ENCODE measurements at places on chromosomes 16 and 17.
A peak's percentile ranks its signal among the peaks of the same experiment; 100 is the strongest.

DNA sequence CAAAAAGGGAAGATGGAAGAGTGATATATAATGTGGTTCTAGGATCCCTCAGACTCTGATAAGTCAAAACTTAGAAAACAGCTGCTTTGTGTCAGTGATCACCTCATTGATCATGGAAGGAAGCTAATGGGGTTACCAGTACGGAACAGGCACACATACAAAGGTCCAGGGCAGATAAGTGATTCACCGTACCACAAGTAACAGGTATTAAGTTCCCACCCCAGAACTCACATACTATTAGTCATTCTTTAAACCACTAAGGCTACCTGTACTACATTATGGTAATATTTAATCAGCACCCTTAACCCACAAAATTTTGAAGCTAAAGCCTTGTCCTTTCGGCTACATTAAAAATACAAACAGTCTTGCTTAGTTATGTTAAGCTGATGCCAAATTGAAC, 17.4 kb downstream of the RNF43 start:
- DNase-seq: no peak

GRCh38 chr17:77487677-77488530, 347.1 kb downstream of the SEC14L1 start:
- DNase-seq: no peak

GRCh38 chr16:17777408-17777863, 306.7 kb upstream of the XYLT1 start:
- DNase-seq: no peak

DNA sequence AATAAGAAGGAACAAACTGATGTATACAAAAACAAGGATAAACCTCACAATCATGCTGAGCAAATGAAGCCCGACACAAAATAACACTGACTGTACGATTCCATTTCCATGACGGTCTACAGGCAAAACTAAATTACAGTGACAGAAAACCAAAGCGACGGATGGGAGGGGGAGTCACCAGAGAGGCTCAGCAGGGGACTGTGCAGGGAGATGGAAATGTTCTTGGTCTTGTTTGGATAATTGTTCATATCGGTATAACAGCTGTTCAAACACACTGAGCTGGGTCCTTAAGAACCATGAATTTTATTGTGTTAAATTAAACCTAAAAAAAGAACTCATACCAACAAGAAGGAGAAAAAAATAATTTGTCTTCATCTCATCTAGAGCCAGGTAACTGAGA, 97.8 kb downstream of the NXN start:
- peak; percentile 32 for DNase-seq

GRCh38 chr16:87231295-87231694, 85.9 kb downstream of the C16orf95 start:
- DNase-seq: no peak

GRCh38 chr17:83109386-83109785, 30.0 kb downstream of the METRNL start:
- no peak for DNase-seq

DNA sequence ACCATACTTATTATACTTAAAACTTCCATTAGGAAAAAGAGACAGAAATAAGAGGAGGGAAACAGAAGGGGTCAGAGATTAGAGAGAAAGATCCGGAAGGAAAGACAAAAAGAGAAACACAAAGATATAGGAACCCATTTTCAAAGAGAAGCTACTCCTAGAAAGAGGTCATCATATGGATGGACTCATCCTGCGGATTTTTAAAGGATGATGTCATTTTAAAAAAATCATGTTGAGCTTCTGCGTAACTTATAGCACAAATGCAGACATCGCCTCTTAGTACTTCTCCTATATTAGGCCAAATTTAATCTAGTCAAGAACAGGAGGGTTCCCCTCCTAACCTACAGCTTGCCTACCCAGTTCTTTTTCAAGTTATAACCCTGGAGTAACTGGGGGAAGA, 18.1 kb downstream of the EFTUD2 start:
- no peak for DNase-seq

- no peak for DNase-seq
Observed at GRCh38 chr17:80361495-80362220, 53.3 kb upstream of the ENDOV start.

DNA sequence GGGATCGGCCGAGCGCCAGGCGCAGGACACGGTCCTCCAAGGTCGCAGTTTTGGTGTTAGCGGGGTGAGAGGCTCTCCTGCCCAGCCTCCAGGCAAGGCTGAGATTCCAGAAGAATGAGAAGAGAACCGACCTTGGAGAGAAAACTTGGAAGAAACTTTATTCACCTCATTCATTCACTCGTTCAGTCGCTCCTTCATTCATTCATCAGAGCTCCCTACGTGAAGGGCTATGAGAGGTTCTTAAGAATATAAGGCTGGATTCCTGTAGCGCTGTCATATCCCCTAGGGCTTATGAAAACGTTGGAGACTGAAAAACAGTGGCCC, 991 bp upstream of the MYH10 start:
- no peak for DNase-seq

DNA sequence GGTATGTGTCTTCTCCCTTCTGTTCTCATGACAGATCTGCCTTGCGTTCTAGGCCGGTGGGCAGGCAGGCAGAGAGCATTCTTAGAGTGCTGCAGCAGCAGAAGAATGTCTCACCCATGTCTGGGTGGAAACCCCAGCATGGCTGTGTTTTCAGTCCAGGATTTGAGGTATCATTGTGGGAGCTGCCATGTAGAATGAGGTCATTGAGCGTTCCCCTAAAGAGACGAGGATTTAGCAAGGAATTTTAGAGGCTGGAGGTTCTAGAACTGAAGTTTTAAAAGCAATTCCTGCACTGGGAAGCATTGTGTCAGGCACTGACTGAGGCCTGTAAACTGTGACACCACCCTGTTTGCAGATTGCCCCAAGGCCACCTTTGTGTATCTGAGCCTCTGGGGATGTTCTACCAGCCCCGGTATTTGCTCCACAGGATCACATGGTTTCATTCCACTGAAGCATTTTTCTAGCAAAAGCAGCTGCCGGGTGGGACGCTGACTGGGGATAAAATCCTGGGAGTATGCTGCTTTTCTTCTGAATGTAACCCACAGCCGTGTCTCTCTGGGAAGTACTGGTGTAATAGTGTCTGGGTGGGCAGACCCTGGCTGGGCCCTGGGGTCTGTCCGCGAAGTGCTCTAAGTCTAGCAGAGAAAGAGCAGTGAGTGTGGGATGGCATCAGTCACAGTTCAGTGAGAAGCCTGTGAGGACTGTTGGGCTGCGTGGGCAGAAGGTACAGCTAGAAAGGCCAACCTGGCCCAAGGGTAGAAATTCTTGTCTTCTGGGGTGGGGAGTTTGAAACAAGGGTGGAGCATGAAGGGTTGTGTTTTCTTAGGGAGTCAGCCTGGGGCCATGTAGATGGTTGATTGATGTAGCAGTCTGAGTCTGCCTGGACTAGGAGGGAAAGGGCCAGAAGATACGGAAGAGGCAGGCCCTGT, 30.2 kb downstream of the PLCD3 start:
- DNase-seq: no peak

- DNase-seq: no peak
Observed at GRCh38 chr16:30946671-30947540, 2.0 kb upstream of the ORAI3 start.

- DNase-seq: no peak
Observed at GRCh38 chr17:14793237-14793636, 471.9 kb downstream of the PMP22 start.

GRCh38 chr17:17792037-17792550, 44.7 kb downstream of the SREBF1 start:
- DNase-seq: no peak

DNA sequence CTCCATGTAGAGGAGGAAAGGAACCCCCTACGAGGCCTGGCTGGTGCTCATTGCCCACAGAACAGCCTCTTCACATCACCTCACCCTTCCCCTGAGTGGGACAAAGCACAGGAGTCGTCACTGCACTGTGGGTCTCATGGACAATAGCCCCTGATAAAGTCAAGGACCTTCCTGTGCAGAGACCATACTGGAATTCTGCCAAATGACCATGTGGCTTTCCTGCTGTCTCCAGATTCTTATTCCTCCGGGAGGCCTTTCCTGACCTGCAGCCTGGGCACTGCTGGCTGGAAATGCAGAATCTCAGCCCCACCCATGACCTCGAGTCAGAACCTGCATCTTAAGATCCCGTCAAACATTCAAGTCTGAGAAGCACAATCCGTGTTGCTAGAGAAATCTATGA, 60.5 kb upstream of the ERN1 start:
- DNase-seq: peak; percentile 6

DNA sequence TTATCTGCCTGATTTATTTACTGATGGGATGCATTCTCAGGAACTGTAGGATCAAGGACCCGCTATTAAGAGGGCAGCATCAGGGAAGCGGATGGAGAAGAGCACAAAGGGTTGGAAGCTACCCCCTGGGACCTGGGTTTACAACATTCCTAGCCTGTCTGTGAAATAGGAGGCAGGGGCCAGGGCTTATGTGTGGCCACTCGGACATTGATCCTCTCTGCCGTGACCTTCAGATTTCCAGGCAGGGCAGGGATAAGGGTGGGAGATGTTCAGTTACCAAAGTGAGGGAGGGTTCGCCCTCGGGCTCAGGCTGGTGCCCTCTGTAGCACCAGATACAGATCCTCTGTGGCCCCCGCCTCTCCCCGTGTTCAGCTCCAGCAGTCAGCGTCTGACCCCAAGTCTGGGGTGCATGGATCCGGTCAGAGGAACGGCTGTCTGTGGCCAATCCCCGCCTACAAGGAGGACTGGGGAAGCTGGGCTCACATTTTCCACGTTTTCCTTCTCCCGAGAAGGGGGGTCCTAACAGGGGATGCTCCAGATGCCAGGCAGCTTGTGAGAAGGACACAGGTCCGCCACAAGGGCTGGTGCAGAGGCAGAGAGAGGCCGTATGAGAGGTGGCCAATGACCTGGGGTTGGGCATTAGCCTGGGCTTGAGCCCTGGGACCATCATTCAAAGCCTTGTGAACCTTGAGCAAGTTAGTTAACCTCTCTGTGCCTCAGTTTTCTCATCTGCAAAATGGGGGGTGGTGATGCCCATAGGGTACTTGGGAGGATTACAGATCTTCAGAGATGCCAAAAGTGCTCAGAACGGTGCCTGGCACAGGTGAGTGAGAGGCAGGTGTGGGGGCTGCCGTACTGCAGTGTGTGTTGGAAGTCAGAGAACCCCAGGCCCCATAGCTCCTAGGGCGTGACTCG, 48.3 kb downstream of the ATP2C2 start:
- DNase-seq: no peak

DNA sequence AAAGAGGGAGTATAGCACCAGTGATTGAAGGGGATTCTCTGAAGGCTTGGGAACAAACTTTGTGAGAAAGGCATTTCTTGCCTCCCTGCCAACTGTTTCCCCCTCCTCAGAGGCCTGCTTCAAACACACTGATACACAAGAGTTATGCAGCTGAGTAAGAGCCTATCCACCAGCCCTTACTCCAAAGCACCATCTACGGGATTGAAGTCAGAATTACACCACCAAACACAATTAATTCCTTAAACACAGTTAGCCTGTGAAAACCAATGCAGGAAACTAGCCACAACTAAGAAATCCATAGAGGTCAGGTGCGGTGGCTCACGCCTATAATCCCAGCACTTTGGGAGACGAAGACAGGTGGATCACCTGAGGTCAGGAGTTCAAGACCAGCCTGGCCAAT, 138.3 kb downstream of the SHCBP1 start:
- no peak for DNase-seq

- no peak for DNase-seq
Observed at GRCh38 chr17:32673964-32674363, 187.2 kb downstream of the CDK5R1 start.

GRCh38 chr16:68790130-68790761, 53.1 kb upstream of the TANGO6 start:
- DNase-seq: no peak

GRCh38 chr16:55120408-55120807, 189.7 kb downstream of the IRX5 start:
- no peak for DNase-seq

GRCh38 chr16:80583466-80583865, 42.7 kb downstream of the DYNLRB2 start:
- no peak for DNase-seq

DNA sequence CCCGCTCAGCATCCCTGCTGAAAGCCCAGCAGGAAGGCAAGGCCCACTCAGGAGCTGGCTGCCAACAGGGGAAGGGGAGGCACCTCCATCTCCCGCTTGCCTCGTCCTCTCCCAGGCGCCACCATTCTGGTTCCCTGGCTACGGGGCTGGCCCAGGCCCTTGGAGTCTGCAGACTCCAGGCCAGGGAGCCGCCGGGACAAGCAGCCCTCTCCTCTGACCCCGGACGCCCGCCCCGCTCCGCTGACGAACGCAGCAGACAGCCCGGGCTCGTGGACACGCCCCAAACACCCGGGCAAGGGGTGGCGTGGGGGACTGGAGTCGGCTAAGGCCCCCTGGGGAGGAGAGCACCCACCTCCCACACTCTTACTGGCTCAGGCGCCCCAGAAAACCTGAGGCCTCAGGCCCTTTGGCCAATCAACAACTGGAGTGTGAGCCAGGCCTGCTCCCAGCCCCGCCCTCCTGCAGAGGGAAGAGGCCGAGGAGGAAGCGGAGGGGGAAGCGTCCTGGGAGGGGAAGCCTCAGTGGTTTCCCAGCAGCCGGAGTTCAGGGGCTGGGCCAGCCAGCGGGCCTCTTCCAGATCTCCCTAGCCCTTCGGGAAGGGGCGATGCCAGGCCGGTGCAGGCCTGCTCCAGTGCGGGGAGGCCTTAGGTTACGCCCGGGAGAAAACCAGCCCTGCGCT, 4.2 kb downstream of the MNT start:
- DNase-seq: no peak

- no peak for DNase-seq
Observed at GRCh38 chr17:45221081-45222013, at the start of gene FMNL1. Gene FMNL1 (plus strand): TSS chr17:45221885. CDS start chr17:45222125, 240 bp downstream.

GRCh38 chr17:69207151-69207550, 21.5 kb downstream of the ABCA10 start:
- no peak for DNase-seq

- DNase-seq: no peak
Observed at GRCh38 chr17:69928611-69929010, 146.4 kb upstream of the KCNJ16 start.

DNA sequence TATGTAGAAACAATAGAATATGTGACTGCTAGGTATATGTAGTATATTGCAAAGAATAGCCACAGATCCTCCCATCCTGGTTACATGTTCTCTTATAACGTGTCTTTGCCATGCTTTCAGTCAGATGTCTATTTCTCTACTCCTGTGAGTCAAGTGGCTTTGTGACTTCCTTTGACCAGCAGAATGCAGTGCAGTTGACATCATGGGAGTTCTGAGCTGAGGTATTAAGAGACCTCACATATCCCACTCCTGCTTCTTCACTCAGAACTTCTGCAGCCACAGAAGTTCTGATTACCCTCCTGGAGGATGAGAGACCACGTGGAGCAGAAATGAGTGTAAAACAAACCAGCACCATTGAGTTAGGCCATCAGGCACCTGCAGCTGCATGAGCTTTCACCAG, 222.5 kb downstream of the PRKCA start:
- DNase-seq: no peak

All from NCI-H1092 (cell line).